ENCODE measurements at places on chromosomes 1 and 21.

- DNase-seq, result no peak
These were observed 18.2 kb downstream of the ZNF362 start for GRCh38 chr1:33274446-33274845.

- peak; percentile 74 for DNase-seq
These were observed 26.8 kb upstream of the NCAM2 start for GRCh38 chr21:20971296-20971921.

- no peak for DNase-seq
These were observed 533 bp upstream of the RGL1 start for GRCh38 chr1:183804387-183804786.

DNA sequence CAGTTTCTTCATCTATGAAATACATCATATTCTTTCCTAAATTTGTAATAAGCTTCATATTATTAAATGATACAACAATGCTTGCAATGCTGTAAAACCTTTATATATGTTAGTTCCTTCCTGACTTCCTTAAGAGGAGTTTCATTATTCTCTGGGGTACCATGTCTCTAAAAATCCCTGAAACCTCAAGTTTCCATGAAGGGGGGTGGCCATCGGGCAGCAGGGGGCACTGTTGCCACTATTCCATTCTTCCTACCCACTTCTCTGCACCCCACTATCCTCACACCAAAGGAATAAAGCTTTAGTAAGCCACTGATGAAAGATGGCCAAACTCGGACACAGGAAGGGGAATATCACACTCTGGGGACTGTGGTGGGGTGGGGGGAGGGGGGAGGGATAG lies 9.0 kb upstream of the DMRTB1 start:
- DNase-seq, result no peak

GRCh38 chr1:10617931-10618885 lies 143.5 kb downstream of the PEX14 start:
- no peak for DNase-seq

GRCh38 chr21:36010801-36011200 lies 49.5 kb downstream of the SETD4 start:
- DNase-seq, result no peak

DNA sequence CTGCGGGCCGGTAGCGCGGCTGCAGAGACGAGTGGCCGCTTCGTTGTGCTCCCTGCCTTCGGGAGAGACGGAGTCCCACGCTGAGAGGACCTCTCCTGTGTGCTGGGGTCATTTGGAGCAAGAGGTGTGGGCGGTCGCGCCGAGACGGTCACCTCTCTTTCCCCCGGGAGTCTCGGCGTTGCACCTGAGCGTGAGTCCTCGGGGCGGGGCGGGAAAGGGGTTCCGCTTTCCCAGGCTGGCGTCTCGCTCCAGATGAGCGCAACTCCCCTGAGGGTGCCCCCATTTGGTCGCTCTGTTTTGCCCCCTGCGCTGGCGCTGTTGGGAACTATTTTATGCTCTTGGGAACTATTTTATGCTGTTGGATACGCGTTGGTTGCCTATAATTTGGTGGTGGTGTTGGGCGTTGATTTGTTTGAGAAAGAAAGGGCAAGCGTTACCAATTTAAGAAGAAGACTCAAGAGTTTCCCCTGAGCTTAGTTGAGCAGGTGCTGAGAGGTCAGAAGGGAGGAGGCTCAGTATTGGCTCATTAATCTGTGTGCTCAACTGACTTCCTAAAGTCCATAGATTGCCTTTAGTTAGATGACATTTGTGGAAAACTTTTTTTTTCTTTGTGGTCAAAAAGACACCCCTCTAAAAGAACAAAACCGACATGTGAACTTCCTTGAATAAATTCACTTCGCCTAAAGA lies 683 bp downstream of the LRRC8B start:
- no peak for DNase-seq

GRCh38 chr1:38239258-38239835 lies 192.8 kb upstream of the POU3F1 start:
- no peak for DNase-seq

GRCh38 chr1:21814241-21814918 lies 2.3 kb downstream of the LDLRAD2 start:
- DNase-seq, result no peak

DNA sequence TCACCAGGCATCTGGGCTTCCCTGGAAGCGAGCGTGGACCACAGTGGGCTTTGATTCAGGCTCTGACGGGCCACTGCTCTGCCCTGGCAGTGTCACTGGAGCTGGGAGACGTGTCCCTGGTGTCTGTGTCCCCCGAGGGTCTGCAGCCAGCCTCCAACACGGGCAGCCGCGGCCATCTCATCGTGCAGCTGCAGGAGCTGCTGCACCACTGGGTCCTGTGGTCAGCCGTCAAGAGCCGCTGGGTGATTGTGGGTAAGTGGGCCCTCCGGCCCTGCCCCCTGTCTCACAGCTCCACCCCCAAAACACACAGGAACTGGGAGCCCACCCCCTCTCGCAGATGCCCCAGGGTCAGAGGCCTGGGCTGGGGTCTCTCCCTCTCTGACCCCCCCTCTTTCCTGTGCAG lies 40.7 kb downstream of the DISP3 start:
- DNase-seq, result no peak

- DNase-seq, result no peak
These were observed 12.2 kb downstream of the SPATA46 start for GRCh38 chr1:162364498-162364897.

GRCh38 chr1:59697150-59697800 lies 117.5 kb upstream of the HOOK1 start:
- DNase-seq, result no peak

- no peak for DNase-seq
These were observed 161.4 kb downstream of the MAGI3 start for GRCh38 chr1:113551728-113552127.

GRCh38 chr1:78060857-78061563 lies 15.2 kb downstream of the GIPC2 start:
- DNase-seq, result no peak

GRCh38 chr21:31130821-31131220 lies 92.5 kb upstream of the KRTAP19-8 start:
- DNase-seq, result no peak

GRCh38 chr1:188877668-188878067 lies 1600.0 kb downstream of the BRINP3 start:
- no peak for DNase-seq

GRCh38 chr1:7292714-7293419 lies 478.2 kb upstream of the VAMP3 start:
- no peak for DNase-seq

GRCh38 chr1:6056572-6056948 lies 10.9 kb downstream of the KCNAB2 start:
- no peak for DNase-seq

DNA sequence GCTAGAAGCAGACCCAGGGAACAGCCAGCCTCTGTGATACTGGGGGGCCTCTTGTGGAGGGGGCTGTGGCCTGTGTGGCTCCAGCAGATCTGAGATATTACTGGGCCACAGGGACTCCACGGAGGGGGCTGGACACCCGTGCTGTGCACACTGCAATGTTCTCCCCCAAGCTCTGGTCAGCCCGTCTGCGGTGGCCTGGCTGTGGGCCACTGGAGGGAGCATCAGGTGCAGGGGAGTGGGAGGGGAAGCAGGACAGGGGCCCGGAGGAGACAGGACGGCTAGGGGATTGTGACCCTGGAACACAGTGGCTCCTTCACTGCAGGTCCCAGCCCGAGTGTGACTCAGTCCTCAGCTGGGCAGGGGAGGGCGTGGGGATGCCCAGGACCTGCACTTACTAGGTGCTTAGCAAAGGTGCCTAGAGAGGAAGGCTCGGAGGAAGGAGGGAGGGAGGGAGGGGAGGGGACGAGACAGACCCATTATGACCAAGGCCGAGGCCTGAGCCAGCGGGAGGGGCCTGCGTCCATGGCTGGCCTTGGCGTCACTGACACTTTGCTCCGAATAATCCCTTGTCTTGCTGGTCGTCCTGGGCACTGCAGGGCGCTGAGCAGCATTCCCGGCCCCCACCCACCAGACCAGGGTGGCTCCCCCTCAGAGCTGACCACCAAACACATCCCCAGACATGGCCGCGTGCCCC lies 44.2 kb downstream of the PRDM16 start:
- DNase-seq, result no peak

DNA sequence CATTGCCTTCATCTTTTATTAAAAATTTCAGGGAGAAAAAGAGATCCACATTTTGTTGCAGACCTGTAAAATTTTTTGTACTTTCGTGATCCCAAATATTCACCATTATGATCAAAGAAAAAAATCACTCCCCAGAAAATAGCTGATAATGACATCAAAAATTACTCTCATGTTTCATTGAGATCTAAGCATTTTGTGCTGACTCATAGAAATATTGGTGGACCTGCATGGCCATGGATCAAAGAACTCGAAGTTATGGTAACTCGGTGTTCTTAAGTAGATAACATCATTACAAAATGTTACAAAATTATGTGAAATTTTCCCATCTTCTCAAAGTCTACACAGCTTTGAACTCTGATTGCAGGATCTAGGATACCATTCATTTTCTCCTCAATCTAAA lies 135.8 kb downstream of the PTGER3 start:
- DNase-seq, result no peak

GRCh38 chr1:1291548-1292441 lies 11.6 kb downstream of the SCNN1D start:
- DNase-seq, result peak; percentile 80

Measured in T47D (cell line).